ENCODE measurements at places on chromosomes 1 and 21. TPM values are rescaled to one million over a fixed set of nuclear protein-coding genes. Genes with fewer than 3 reads are reported as not detected.

- DNase-seq, result no peak
Measured at GRCh38 chr1:205652984-205653383, 21.2 kb upstream of the ELK4 start.

The OR2L5 gene
- total RNA-seq, result not detected

GRCh38 chr1:177008653-177009052, 155.9 kb downstream of the ASTN1 start:
- DNase-seq, result no peak

The SPATA17 gene
- 1.6 TPM for total RNA-seq

GRCh38 chr21:7933923-7934322, 2587.5 kb upstream of the TPTE start:
- no peak for DNase-seq

GRCh38 chr1:4322881-4323280, 331.5 kb upstream of the AJAP1 start:
- no peak for DNase-seq

GRCh38 chr1:19768353-19769210, 31.1 kb downstream of the TMCO4 start:
- no peak for DNase-seq

The DNAJC6 gene
- 8.9 TPM for total RNA-seq

GRCh38 chr1:207155028-207155427, 51.0 kb downstream of the C4BPA start:
- DNase-seq, result no peak

DNA sequence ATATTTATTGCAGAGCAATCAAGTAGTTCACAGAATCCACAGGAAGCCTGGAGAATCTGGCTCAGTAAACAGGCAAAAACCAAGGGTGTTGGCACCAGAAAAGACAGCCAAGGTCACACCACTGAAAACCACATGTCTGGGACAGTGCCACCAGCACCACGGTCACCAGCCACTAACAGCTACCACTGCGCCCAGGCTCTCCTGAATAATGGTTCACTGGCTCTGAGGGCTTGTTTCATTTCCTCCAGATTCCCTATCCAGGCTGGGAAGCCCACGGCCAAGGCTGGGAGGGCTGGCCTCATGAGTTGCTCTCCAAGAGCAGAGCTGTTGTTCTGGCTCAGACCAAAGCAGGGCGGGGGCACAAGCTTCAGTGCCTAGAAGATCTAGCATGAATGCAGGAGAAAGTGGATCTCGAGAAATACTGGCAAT, 54.5 kb upstream of the PTGFRN start:
- DNase-seq, result peak; percentile 46

DNA sequence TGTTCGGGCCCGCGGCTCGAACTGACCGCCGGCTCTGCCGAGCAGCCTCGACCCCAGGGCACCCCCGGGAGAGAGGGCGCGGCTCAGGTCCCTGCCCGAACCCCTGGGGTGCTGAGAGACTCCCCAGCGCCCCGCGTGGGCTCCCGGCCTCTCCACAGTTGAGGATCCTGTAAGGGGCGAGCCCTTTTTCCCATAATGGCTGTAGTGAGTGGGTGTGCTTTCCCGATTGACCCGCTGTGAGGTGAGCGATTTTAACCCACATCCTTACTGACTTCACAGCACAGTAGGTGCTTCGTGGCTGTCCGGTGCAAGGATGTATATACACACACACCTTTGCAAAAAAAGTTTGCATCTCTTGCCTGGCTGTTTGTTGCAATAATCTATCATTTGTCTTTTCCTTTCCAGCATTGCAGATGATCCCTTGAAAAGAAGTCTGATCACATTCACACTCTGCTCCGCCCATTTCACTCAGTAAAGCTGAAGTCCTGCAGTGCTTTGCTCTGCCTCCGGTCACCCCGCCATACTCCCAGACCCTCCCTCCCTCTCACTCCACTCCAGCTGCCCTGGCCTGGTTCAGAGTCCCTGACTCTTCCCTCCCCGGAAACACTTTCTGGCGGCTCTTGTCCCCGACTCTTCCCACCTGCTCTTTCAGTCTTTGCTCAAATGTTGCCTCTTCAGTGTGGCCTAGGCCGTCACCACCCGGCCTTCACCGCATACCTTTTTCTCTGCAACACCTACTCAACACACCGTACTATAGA, 955 bp upstream of the UBE2G2 start:
- no peak for DNase-seq

DNA sequence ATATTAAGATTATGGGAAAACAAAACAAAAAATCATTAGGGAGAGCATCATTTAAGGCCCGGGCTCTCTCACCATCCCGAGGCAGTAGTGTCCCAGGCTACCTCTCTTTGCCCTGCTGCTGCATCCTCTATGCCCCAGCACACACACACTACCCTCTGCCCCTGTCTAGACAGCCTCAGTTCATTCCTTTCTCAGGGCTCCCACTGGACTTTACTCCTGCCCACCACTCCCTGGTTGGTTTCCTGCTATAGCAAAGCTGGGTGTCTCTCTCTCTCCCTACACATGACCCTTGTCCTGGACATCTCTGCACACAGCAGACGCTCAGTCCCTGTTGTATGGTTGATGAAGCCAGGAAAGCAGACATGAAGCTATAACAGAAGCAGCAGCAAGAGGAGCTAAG, 30.7 kb downstream of the GNG12 start:
- DNase-seq, result no peak

DNA sequence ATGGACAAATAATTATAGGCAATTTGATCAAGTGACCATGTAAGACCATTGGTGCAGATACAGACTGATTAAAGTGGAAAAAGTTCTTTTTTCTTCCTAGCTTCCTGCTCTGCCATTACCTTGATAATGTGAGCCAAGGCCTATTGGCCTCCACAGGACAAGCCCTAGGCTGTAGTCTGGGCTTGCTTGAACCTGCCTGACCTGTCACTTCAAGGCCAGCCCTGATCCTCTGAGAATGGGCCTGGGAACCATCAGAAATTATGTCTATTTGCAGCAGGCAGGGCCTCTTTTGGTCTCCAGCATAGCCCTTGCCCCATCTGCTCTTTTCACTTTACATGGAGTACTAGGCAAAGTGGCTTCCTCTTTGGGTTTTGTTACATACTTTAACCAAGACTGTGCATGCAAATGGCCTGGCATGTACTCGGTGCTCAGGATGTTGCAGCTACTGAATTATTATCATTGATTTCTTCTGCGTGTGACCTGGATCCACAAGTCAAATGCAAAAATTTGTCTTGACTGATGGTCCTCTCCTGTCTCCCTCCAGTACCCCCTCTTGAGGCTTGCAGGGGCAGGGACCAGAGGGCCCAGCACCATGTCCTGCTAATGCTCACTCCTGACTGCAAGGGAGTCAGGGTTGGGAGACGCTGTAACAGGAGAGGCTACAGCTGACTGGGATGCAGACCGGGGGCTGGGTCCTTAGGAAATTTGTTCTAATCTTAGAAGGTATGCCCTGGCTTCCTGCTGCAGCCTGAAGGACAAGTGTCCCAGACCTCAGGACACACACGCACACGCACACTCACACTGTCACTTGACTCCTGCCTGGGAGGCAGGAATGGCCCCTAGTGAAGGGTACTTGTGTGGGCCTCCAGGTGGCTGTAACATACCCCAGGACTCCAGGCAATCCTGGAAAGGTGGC, 39.4 kb downstream of the RCSD1 start:
- DNase-seq, result no peak

GRCh38 chr1:222099746-222100145, 357.9 kb upstream of the DUSP10 start:
- DNase-seq, result no peak

DNA sequence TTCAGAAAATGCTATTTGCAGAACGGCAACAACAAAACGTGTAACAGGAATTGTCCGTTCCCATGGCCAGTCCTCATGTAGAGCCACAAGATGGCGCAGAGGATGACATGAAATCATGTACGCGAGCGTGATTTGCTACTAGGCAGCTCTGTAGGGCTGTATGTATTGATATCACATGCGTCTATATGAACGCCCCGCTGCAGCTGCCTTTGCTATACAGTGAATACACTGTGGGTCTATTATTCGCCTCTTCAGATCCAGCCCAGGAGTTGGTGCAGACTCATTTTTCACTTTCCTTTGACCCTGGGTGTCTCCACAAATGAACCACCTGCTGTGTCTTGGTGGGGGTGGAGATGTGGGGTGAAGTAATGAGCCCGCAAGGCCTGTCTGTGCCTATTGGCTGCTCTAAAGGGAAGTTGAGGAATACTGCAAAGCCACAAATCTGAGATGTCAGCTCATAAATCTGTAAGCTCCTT, 361.5 kb downstream of the KIF26B start:
- DNase-seq, result peak; percentile 18

DNA sequence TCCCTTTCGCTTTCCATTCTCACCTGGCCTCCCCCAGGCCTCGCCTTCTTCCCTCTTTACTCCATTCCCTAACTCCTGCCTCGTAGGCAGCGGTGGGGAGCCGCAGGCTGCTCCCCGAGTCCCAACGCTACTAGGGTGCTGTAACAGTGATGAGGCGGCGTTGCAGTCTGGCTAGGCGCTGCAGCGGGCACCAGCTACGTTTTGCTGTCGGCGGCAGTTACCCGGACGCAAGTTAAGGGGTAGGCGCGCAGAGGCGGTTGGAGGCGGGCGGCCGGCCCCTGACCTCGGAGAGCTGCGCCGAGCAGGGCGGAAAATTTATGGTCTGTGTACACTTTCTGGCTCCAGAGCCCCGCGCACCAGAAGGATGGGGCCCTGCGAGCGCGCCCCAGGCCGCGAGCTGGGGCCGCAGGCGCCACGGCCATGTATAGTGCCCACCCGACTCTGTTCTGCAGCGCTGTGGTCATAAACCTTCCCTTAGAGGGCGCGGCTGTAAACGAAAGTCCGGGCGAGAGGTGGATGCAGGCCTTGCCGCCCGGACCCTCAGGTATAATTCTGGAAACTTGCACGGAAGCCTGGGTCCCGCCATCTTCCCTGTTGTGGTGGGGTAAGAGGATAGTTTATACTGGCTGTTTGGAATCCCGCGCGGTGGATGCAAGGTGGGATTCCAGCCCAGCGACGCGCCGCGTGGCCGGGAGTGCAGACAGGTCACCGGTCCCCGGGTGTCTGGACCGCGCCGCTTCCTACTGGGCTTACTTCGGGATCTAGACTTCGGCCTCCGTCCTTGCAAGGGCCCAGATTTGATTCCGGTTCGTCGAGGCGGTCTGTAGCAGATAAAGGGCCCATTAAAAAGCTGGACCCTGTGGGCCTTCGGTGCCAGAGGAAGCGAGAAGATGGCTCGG, 15.0 kb downstream of the HLX start:
- no peak for DNase-seq

- DNase-seq, result peak; percentile 73
Measured at GRCh38 chr1:159798893-159799292, 3.3 kb upstream of the FCRL6 start.

The ARMH1 gene
- 2.5 TPM for total RNA-seq

The OR2T11 gene
- total RNA-seq, result not detected

The SIM2 gene
- 9.2 TPM for total RNA-seq

The G0S2 gene
- 15.1 TPM for total RNA-seq

The GBP7 gene
- total RNA-seq, result not detected

The SETD4 gene
- total RNA-seq, result 16.0 TPM

- DNase-seq, result peak; percentile 37
Measured at GRCh38 chr1:161486806-161487741, 18.2 kb upstream of the FCGR2A start.

The SELL gene
- total RNA-seq, result 1.5 TPM

GRCh38 chr1:154996966-154997701, 3.7 kb downstream of the LENEP start:
- DNase-seq, result no peak

GRCh38 chr1:57986432-57986831, 560.1 kb downstream of the OMA1 start:
- no peak for DNase-seq

GRCh38 chr1:14591600-14591999, 6.9 kb upstream of the KAZN start:
- no peak for DNase-seq

Data from astrocyte (in vitro differentiated cells and primary cell).